PC-9 (cell line): ENCODE measurements at places on chromosomes 6 and 20. TPM values are rescaled to one million over a fixed set of nuclear protein-coding genes. Genes with fewer than 3 reads are reported as not detected.

GZF1 gene
- 8.1 and 11.1 TPM in 2 replicates for total RNA-seq

SLC24A3 gene
- not detected in 2 replicates for total RNA-seq

NOX3 gene
- not detected in 2 replicates for total RNA-seq

GABRR1 gene
- not detected in 2 replicates for total RNA-seq

DCDC2 gene
- 4.2 and 5.6 TPM in 2 replicates for total RNA-seq

KHDRBS2 gene
- total RNA-seq, result not detected in 2 replicates

C6orf15 gene
- 21.1 and 21.6 TPM in 2 replicates for total RNA-seq

ZBTB46 gene
- 3.6 and 4.9 TPM in 2 replicates for total RNA-seq

NOP56 gene
- total RNA-seq, result 194 and 210 TPM in 2 replicates

CPXM1 gene
- total RNA-seq, result not detected in 2 replicates

EEF1E1 gene
- total RNA-seq, result 28.6 and 50.9 TPM in 2 replicates

TNNC2 gene
- total RNA-seq, result 1.3 TPM in 1 of 2 replicates, not detected in the other

GJA1 gene
- total RNA-seq, result 0.20 TPM in 1 of 2 replicates, not detected in the other

PCMT1 gene
- total RNA-seq, result 39.0 and 50.5 TPM in 2 replicates

SIRPD gene
- 0.37 and 0.53 TPM in 2 replicates for total RNA-seq

BPIFB1 gene
- not detected in 2 replicates for total RNA-seq

HMGCLL1 gene
- 0.39 and 0.68 TPM in 2 replicates for total RNA-seq

LPA gene
- not detected in 2 replicates for total RNA-seq

GTSF1L gene
- total RNA-seq, result not detected in 2 replicates
